Stimulated activated naive CD4-positive, alpha-beta T cell (primary cell): ENCODE measurements at places on chromosomes 3 and 15.

DNA sequence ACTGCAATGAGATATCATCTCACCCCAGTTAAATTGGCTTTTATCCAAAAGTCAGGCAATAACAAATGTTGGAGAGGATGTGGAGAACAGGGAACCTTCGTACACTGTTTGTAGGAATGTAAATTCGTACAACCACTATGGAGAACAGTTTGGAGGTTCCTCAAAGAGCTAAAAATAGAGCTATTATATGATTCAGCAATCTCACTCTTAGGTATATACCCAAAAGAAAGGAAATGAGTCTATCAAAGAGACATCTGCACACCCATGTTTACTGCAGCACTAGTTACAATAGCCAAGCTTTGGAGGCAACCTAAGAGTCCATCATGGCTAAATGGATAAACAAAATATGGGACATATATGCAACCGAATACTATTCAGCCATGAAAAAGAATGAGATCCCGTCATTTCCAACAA is 68.0 kb upstream of the HES1 start:
- no peak for DNase-seq

GRCh38 chr3:189363590-189364255 is 192.0 kb downstream of the TPRG1 start:
- no peak for DNase-seq

DNA sequence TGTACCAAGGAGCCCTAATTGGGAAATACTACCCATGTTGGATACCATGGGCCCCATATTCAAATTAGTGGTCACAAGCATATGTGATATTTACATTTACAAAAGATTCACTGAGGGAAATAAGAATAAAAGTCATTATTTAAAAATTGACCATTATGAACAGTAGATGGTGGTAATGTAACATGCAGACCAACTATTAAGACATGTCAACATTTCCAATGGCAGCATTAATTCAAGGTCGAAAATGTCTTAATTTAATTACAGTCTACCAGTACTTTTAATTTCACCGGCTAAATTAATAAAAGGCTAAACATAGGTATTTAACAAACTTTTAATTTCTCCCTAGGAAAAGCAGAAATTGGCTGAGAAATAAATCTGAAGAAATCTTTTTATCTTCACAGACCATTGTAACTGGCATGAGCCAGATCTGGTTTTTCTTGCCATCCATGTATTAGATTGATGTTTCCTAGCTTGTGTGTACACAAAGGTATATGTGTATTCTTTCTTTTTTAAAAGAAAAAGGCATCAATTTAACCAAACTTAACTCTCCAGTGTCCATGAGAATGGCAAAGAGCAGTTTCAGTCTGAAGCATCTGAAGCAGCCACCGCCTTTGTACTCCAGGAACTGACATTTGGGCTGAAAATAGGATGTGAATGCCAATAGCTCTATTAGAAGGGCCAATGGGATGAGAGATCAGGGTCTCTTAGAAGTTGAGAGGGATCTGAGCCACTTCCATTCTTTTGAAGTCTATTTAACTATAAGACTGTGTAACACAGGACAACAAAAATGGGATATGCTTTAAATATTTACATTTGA is 26.6 kb downstream of the NEK11 start:
- no peak for DNase-seq

DNA sequence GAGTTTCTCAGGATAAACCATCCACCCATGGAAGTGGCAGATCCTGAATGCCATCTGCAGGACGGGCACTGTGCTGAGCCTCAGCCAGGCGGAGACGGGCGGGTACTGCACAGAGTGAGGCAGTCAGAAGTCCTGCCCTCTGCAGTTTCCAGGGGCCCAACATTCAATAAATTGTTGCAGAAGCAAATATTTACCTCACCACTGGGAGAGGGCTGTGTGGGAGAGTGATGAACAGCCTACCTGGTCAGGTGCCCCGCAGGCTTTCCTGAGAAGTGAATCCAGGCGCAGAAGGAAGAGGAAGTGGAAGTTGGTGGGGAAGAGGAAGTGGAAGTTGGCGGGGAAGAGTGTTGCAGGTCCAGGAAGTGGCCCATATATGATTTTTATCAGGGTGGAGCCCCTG is 100.8 kb downstream of the SLCO3A1 start:
- no peak for DNase-seq

DNA sequence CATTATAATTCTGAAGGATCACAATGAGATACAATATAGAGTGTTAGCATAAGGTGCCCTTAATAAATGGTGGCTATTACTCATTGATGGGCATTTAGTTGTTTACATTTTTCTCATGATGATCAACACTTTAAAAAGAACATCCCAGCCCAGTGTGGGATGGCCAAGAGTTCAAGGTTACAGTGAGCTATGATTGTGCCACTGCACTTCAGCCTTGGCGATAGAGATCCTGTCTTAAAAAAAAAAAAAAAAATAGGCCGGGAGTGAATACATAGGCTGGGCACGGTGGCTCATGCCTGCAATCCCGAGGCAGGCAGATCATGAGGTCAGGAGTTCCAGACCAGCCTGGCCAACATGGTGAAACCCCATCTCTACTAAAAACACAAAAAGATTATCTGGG is 1.6 kb upstream of the FXR1 start:
- DNase-seq = no peak

DNA sequence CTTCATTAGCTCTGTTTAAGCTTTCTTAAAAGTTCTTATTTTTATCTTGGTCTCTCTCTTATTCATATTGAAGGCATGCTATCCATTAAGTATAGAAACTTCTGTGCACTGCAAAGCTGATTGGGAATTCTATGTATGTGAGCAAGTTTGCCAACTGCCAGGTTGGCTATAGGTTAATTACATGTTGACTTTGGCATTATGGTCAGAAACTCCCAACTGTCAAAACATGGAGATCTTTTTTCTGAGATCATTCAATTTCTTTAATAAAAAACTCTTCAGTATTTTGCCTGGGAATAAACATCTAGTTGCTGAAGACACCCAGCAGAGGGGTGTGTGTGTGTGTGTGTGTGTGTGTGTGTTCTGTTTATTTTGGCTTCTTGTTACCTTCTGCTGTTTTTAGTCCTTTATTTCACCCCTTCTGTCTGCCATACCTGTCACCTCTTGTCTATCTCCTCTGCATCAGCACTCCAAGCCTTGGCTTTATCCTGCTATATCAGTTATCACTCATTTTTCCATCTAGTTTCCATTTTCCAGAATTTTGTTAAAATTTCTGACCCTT is 1.3 kb upstream of the ARL14 start:
- no peak for DNase-seq

- no peak for DNase-seq
These were observed 321.8 kb downstream of the FEZF2 start for GRCh38 chr3:62051506-62051905.

DNA sequence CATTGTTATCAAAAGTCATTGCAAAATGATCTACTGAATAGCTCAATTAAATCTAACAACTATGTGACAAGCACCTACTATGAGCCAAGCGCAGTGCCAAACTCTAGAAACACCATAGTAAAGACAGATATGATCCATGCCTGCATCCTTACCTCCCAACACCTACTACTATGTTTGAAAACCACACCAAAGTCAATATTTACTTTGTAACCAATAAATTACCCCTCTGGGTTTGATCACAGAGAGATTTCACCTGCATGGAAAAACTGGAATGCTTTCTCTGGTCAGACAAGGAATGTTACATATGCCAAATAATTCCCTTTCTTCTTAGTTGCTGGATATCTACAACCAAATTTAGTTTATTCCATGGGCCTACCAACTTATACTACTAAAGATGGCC is 422.2 kb downstream of the FHIT start:
- no peak for DNase-seq

DNA sequence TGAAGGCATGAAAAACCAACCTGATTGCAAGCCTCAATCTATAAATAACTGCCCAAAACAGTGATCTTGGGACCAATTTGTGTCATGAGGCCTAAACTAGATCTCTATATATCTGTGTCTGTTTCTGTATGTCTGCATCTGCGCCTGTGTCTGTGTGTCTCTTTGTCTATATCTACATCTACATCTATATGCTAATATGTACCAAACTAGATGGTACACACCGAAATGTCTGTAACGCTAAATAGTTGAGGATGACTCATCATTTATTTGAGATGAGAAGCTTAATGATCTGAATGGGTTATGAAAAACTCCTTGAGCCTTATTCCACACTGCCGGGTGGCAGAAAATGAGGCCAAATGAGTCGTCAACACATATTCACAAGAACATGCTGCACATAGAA is 982.3 kb downstream of the ROBO2 start:
- DNase-seq = no peak

- DNase-seq = no peak
These were observed 180.6 kb downstream of the CHL1 start for GRCh38 chr3:377158-377561.

- DNase-seq = no peak
These were observed 29.8 kb upstream of the FURIN start for GRCh38 chr15:90838544-90838943.

GRCh38 chr3:131543714-131544113 is 40.9 kb upstream of the MRPL3 start:
- no peak for DNase-seq

DNA sequence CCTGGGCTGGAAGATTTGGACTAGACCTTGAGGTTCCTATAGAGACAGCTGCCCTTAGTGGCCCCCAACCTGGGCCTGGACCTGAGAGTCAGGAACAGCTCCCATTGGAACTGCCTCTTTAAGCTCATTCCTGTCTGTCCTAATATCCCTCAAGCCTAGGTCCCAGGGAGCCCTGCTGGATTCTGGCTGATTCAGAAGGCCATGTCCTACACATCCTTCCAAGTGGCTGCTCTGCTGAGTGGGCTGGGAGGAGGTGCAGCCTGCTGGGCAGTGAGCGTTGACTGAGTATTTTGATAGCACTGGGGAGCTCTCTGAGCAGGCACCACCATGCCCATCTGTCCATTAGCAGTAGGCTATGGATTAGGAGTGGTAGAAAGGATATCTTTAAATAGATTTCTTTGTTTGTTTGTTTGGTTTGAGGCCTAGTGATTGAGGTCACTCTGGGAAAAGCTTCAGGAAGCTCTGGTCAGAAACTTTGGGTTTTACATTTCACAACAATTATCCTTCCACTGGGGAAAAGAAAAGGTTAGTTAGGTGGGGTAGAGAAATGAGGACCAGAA is 54.6 kb upstream of the ATOSA start:
- no peak for DNase-seq

DNA sequence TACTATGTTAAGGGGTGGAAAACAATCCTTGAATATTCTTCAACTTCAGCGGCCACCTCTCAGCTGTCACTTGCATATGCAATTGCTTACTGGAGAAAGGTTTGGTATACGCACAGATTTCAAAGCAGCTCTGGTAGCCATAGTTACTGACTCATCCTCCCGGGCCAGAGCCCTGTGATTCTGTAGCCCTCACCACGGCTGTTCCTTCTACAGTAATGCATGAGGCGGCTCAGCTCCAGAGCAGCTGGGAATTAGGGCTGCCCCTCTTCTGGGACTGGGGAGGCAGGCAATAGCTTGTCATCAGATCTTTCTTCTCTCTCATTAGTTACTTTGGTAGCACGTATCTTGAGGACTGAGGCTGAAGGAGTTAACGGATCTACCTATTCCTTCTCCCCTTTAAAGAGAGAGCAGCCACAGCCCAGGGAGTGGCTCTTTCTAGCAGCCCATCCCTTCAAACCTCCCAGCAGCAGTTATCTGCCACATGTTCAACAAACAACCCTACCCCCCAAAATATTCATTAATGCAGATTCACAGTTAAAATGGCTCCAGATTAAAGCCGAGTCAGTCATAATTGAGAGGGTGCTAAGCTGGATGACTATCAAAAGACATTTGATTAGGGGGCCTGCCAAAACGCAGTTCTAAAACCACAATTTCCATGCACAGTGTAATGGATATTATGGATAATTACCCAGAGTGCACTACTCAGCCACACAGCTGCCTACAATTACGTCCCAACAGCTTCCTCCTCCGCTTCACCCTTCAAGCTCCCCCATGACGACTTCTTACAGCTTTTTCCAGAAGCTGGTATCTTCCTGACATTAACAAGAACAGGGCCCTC is 54.7 kb downstream of the ETV5 start:
- no peak for DNase-seq

DNA sequence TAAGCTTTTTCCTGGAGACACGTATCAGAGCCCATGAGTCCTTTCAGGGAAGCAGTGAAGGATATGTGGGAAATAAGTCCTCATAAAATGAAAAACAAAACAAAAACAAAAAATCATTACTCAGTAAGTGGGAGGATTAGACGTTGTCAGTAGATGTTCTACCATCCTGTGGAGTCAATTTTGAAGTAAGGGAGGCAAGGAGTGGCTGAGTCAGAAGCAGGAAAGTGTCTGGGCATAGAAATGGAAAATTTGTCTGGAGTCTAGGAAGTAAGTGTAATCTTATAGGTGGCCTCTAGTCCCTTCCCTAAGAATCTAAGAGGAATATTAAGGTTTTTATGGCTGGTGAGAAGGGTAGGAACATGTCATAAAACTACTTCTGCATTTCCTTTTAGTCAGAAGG is 339.8 kb upstream of the SEMA6D start:
- DNase-seq = no peak

DNA sequence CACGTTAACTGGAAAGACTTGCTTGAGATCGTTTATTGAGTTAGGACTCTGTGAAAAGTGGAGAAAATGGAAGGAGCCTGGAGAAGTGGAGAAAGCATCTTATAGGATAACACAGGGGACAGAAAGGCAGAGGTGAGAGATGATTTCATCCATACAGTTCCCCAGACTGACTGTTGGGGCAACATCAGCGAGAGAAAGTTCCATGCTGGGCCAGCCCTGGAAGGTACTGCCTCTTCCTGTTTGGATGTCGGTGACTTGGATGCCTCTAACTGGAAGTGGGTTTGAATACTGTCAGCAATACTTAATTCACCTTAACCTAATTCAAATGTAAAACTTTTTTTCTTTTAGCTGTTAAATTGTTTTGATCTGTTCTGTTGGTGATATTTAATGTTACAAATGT is 32.3 kb downstream of the ATP13A5 start:
- no peak for DNase-seq

DNA sequence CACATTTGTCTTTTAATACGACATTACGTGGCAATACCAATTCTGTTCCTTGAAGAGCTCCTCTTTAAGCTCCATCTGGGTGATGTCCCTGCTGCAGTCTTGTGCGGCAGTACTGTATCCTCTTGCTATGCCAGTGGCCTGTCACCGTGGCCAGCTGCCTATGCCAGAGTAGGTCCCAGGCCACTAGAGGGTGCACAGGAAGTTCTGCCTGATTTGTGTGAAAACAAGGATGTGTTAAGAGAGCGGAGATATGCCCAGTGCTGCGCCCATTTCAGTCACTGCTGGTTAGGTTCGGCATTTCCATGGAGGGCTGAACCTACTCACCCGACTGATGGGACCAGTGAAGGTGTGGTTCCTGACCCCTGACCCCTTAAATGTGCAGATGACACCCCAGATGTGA is 25.2 kb downstream of the NIPA1 start:
- DNase-seq = no peak

GRCh38 chr3:180403156-180403555 is 198.8 kb upstream of the TTC14 start:
- no peak for DNase-seq

- DNase-seq = no peak
These were observed 58.6 kb downstream of the TMEM212 start for GRCh38 chr3:171901615-171902312.

GRCh38 chr15:85312486-85312885 is 67.9 kb upstream of the AKAP13 start:
- DNase-seq = no peak
